NCI-H82 (cell line): ENCODE measurements at places on chromosomes 1 and 21.

GRCh38 chr1:53160924-53161378 lies 18.5 kb upstream of the SLC1A7 start:
- DNase-seq, result no peak

DNA sequence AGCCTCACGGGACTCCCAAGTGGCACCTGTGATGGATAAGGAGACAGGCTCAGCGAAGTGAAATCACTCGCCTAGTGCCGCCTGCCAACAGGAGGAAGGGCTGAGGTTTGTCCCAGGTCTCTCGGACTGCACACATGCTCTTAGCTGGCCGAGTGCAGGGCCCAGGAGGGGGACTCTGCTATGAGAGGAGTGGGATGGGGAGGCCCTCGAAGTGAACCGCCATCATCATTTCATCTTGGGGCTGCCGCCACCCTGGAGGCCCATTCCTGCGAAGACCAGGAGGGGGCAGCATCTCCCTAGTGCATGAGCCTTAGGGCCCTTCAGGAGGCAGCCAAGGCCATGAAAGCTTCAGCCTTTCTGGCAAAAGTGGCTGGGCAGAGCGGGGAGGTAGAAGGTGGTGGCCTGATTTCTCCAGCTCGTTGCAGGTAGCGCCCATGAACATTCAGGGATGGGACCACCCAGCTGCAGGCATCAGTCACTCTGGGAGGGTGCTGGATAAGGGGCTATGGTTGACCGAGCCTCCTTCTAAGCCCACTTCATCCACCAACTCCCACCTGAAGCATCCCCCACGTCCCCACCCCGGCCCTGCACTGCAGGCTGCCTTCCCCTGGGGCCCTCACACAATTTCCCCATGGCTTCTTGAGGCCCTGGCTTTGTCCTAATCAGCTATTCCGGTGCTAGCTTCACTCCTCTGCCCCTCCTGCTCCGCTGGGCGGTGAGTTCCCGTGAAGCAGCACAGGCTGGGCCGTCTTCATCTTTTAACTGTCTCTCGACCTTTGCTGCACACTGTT lies 17.2 kb upstream of the RASSF5 start:
- peak; percentile 91 for DNase-seq

- DNase-seq, result no peak
Measured at GRCh38 chr1:201707656-201708055, 121.3 kb upstream of the IPO9 start.

DNA sequence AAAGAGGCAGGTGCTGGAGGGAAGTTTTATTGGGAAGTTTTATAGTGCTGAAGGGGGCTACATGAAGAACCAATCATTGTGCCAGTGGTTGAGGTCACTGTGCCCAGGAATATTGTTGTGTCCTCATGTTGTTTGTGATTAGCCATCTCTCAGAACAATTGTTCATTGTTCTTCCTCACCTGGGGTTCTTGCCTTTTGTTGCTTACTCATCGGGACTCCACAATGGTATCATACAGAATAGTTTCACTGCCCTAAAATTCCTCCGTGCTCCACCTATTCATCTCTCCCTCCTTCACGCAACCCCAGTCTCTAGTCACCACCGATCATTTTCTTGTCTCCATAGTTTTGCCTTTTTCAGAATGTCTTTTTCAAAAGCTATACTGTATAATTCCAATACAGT lies 38.9 kb upstream of the CDC14A start:
- no peak for DNase-seq

DNA sequence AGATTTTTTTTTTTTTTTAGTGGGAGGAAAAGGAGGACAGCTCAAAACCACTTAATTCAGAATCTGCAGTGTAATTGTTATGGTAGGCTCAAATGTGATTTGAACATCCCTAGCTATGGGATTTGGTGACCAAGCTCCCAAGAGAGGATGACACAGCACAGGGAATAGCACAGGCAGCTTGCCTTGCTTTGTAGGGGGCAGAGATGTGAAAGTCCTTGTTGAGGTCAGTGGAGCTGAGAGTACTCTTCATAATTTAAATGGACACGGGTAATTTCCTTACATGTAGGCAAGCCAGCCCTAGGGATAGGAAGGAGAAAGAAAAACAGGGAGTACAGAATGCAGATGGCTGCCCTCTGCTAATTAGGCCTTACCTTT lies 3.2 kb upstream of the UCK2 start:
- peak; percentile 35 for DNase-seq

- no peak for DNase-seq
Measured at GRCh38 chr1:20678599-20678998, 17.4 kb upstream of the DDOST start.

DNA sequence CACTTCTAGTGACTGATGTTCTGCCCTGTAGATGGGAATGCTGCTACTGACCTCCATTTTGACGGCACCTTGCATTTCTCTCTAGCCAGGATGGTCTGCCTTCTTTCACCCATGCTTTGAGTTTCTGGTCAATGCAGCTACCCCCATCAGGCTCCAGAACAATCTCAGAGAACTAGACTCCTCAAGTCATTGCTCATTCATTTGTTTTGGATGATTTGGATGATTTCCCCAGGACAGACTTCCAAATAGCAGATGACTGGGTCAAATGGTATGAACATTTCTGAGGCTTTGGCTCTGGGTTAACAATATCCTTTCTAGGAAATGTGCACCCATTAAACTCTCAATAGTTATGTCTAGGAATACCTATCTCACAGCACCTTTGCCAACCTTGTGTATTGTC lies 63.9 kb downstream of the CSMD2 start:
- DNase-seq, result no peak

GRCh38 chr1:160619742-160620277 lies 27.0 kb downstream of the SLAMF1 start:
- DNase-seq, result no peak

- DNase-seq, result no peak
Measured at GRCh38 chr1:84539972-84540371, 33.6 kb upstream of the GNG5 start.

- DNase-seq, result no peak
Measured at GRCh38 chr1:235160383-235160956, 580 bp downstream of the RBM34 start.

GRCh38 chr1:176745945-176746344 lies 283.0 kb downstream of the PAPPA2 start:
- DNase-seq, result peak; percentile 44

DNA sequence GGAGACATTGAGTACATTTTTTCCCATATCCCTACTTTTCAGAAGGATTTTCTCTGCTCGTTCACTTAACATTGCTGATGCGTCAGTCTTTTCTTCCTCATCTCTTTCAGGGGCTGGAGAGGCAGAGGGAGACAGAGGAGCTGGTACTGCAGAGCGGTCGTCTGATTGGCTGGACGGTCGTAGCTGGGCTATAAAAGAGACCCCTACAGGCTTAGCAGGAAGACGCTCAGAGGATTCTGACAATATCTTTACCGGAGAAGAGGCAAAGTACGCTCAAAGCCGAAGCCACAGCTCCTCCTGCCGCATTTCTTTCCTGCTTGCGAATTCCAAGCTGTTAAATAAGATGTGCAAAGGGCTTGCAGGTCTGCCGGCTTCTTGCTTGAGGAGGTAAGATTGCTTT lies at the start of gene RGS4:
RGS4 (plus strand) TSS at position 220 of the 400 bp plus-strand sequence; CDS start at position 344, 124 bp downstream.
- peak; percentile 97 for DNase-seq

- peak; percentile 54 for DNase-seq
Measured at GRCh38 chr1:66383168-66383567, 150.8 kb upstream of the SGIP1 start.

DNA sequence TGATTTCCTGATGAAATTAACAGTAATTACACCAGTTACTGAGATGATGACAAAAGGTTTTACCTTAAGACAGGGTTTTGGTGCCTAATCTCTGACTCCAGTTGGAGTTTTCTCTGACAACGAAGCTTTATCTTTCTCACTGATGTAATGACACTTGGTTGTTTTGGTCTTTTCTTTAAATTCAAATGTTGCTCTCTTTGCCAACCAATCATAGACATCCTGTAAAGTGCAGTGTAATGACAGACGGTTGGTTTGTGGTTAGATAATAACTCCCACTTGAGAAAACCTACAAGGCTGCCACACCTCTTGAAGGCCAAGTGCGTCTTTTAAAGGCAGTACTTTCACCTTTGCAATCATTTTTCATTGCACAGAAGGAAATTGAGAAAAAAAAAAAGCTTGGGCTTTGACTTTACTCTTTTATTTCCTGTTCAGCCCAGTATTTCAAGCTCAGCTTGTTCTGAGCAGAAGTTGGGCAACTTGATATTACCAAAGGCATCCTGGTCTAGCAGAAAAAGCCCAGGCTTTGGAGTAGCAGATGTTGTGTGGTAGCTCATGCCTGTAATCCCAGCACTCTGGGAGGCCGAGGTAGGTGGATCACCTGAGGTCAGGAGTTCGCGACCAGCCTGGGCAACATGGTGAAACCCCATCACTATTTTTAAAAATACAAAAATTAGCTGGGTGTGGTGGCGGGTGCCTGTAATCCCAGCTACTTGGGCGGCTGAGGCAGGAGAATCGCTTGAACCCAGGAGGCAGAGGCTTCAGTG lies 14.9 kb downstream of the PDIK1L start:
- peak; percentile 40 for DNase-seq

GRCh38 chr1:150053926-150054325 lies 13.7 kb upstream of the VPS45 start:
- DNase-seq, result no peak

DNA sequence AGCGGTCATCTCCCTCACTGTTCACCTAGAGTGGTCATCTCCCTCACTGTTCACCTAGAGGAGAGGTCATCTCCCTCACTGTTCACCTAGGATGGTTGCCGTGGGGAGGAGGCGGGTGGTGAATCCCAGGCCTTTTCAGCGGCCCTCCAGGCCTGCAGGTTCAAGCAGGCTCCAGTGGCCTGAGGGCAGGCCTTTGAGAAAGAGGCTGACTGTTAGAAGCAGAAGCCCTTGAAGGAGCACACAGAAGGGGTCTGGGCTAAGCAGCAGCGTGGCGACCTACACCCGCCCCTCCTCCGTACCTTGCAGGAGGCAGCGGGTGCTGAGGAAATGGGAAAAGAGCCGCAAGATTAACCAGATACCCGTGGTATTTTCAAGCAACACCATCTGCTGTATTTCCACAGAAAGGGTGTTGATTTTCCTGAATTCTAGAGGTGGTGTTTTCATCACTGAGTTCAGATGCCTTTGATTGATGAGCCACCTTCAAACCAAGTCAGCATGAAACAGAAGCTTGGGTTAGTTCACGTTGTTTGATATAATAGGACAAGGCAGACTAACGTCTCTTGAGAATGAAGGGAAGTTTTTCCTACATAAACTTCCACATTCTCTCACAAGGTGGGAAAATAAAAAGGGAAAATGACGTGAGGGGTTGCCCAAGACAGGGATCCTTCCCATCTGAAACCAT lies 289.5 kb downstream of the KIF26B start:
- DNase-seq, result peak; percentile 42

GRCh38 chr1:17696417-17697301 lies 58.5 kb upstream of the ACTL8 start:
- DNase-seq, result peak; percentile 58

DNA sequence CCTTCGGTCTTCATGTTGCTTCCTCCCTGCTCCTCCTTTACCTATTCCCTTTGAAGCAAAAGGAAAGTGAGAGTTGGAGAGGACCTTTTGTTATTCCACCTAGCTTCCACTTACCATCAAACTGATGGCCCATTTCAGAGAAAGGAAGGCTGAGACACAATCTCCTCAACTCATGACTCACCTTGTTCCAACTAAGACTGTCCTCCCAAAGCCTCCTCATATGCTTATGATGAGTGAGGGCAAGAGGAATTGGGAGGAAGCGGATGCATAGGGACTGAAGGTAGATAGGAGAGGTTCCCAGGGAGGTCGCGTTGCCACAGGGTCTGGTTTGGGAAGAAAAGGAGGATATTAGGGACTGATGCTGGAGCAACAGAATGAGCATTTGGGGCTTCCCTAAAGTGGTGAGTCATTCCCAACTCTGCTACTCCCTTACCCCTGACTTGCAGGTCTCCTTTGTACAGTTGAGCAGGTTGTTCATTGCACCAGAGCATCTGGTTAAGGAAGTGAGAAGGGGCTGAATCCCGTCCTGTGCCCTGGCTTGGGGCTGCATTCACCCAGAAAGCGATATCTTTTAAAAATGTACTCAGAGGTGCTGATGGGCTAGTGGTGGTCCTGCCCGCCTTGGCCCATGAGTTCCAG lies 35.0 kb downstream of the LGR6 start:
- no peak for DNase-seq

GRCh38 chr21:46228345-46229051 lies at the start of gene LSS:
TSS of gene LSS (minus strand) at chr21:46228774. CDS start at chr21:46228745, 29 bp downstream.
- DNase-seq, result peak; percentile 99

DNA sequence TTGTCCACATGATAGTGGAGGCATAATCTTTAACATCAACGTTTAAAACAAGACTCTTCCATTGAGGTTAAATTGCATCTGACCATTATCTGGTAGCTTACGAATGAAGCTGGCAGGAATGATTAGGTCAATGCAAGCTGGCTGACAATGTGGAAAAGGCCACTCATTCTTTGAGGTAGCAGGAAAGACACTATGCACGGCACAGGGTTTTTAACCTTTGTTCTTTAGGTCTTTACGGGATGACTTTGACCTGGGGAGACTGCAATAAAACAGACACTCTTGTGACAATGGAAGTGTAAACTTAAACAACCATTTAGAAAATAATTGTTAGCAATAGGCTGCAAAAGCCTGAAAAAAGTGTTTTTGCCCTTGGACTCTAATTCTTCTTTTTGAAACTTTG lies 193.8 kb upstream of the FOXD3 start:
- DNase-seq, result no peak

- no peak for DNase-seq
Measured at GRCh38 chr1:20578721-20579395, 10.0 kb upstream of the CDA start.

- DNase-seq, result no peak
Measured at GRCh38 chr21:33831962-33832659, 83.5 kb downstream of the ATP5PO start.

DNA sequence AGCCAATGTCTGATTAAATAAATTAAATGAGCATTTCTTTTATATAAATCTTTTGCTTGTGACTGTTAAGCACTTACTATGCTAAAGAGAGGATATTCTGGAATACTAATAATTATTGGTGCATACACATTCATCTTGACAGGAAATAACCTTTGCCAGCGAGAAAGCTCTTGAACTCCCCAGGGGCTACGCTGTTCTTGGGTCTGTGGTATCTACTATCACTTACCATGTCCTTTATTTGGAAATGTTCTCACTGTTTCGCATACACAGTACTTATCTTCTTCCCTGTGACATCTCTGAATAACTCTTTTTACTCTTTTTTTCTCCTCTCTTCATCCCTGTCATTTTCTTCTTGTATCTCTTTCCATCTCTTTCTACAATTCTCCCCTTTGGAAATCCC lies 178.7 kb downstream of the GABPA start:
- no peak for DNase-seq

DNA sequence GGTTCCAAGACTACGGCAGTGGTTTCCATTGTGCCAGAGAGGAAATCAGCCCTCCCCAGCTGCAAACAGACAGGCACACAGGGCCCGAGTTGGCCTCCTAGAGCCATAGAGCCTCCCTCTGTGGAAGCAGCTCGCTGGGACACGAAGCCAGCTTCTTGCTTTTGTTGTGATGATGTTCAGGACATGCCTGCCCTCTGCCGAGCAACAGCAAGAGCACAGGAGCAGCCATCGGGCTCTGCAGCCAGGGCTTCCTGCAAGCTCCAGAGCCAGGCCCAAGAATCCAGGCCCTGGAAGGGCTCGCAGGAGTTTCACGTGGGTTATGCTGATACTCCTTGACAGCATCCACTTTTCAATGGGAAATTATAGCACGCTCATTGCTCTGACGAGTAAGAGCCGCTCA lies 18.5 kb downstream of the NPHP4 start:
- no peak for DNase-seq

GRCh38 chr21:15152591-15152990 lies 87.8 kb upstream of the NRIP1 start:
- DNase-seq, result no peak
